ENCODE measurements at places on chromosomes 7 and 10.

- no peak for DNase-seq
These were observed 14.2 kb upstream of the ACSL5 start for GRCh38 chr10:112359606-112360307.

- no peak for DNase-seq
These were observed 87.5 kb downstream of the ELFN1 start for GRCh38 chr7:1757601-1758000.

DNA sequence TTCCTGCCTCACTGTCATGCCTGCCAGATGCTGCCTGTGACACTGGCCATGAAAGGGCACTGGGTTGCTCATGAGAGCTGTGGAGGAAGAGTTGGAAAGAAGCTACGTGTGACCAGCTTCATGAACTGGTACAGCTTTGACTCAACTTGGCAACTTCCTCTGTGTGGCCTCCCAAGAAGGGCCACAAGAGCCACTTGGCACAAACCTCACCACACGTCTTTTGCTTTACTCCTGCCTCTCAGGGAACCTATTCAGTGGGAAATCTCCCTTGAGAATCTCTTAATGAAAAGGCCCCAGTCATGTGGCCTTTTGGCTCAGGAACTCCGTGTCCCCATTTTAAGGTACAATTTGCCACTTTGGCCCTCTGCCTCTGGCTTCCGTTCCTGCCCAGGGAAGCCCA lies 54.5 kb downstream of the FRMD4A start:
- no peak for DNase-seq

DNA sequence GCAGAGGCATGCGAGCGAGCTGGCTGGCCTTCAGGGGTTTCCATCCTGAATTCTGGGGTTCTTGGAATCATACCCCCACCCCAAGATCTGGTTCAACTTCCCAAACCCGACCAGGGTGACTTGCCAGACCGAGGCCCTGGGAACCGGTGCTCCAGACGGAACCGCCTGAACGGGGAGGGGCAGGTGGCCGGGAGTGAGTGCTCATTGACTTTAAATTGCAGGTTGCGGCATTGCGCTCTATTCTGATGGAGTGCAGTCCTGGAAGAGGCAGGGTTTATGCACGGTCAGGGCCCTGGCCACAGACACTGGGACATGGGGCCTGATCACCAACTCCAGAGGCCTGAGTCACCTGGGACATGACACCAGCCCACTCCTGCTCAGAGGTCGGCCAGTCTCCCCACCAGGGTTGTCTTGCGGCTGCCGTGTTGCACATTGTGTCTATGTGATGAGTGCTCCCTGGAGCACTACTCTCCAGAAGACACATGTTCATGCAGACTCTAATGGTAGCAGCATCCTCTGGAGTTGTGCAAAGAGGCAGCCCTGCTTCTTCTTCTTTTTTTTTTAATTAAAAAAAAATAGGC lies 5.8 kb upstream of the DDIT4 start:
- DNase-seq, result no peak

- no peak for DNase-seq
These were observed 345.5 kb upstream of the POM121L12 start for GRCh38 chr7:52689912-52690311.
